ENCODE measurements at places on chromosomes 3 and 15.

GRCh38 chr15:71597637-71598036 lies 212.7 kb upstream of the NR2E3 start:
- no peak for DNase-seq

GRCh38 chr3:62553811-62554210 lies 180.5 kb upstream of the FEZF2 start:
- DNase-seq: no peak

- DNase-seq: no peak
Measured at GRCh38 chr3:123618768-123619484, 34.1 kb upstream of the HACD2 start.

DNA sequence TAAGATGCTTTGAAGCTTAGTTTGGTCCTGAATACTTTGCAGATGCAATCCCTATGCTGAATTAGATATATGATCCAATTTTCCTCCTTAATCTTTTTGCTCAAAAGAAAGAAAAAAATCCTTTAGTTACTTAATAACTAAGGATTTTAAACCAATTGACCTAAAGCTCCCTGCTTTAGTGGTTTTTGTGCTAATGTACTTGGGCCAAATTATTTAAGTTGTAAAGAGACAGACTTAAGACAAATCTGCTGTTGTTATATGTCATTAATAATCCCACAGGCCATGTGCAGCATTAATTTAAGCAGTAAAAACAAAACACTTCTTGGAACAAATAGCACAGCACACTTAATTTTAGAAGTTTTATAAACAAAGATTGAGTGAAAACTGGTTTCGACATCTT lies 776.1 kb upstream of the SEMA6D start:
- DNase-seq: no peak

GRCh38 chr3:128950223-128950938 lies 43.5 kb downstream of the CFAP92 start:
- DNase-seq: no peak

DNA sequence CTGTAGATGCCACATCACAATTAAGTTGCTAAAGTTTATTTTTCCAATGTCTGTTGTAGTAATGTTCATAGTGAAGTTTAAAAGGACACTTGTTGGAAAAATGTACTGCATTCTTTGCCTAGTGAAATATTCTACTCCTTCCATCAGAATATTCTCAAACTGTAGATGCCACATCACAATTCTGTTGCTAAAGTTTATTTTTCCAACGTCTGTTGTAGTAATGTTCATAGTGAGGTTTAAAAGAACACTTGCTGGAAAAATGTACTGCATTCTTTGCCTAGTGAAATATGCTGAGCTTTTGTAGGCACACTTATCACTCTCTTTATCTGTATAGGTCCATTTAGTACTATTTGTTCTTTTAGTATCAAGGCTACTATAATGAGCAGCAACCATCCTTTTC lies 836.1 kb downstream of the NAALADL2 start:
- DNase-seq: no peak

DNA sequence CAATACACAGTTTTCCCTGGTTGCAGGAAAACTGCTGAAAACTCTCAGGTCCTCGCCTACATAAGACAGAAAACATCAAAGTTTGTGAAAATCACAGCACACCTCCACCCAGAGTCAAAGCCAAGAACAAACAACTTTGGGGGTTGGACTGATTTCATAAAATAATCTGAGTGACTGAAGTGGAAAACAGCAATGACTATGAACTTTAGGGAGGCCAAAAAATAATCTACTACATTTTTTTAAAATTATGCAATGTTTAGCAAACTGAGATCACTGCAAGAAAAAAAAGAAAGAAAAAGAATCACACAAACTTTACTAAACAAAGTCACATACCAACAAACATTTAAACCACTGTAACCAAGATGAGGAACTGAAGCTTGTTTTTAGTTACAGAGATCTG lies 15.9 kb upstream of the FOXP1 start:
- DNase-seq: no peak

DNA sequence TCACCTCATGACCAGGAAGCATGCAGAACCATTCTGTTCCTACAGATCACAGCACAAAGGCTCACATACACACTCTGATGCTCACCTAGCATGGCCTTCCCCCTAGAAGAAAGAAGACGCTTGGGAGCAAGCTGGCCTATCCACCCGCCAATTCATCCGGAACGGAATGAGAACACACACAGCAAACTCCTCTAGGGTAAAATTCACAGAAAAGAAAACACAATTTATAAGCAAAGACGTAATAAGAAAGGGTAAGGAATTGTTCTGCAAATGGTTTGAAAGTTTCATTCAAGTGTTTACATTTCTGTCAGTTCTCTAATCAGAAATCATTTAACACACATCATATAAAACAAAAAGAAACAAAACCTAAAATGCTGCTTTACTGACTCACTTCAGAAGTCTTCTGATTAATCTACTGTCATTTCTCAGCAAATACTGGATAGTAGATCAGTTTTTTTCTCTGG lies 218.1 kb downstream of the OSBPL10 start:
- no peak for DNase-seq

DNA sequence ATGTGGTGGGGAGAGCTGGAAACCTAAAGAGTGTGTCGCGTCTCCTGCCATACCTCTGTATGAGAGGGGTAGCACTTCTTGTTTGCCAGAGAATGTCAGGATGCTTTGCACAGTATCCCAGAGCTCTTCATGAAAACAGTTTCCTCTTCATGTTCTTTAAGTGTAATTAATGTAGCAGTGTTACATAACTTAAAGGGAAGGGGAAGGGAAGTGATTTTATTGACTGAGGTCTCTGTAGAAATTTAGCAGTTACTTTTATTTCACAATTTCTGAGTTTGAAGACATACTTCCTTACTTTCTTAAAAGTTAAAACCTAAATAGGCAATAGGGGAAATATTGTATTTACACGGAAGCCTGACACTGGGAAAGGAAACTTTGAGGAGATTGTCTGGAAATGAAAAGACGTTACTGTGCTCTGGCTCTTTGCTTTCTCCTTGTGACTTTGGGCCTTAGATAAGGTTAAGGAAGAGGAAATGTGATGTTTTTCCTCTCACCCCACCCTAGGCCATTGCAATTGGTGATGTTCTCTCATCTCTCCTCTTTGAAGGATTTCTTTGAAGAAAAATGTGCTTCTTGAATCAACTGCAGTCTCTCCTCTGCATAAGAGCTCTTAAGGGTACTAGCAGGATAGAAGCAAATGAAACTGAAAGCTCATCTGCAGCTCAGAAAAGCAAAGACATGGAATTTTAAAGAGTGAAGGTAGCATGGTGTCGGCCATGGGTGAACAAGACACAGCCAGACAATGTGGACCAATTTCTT lies 6.0 kb downstream of the NXPE3 start:
- DNase-seq: no peak

- DNase-seq: no peak
Measured at GRCh38 chr15:91342097-91342496, 242.0 kb downstream of the SV2B start.

DNA sequence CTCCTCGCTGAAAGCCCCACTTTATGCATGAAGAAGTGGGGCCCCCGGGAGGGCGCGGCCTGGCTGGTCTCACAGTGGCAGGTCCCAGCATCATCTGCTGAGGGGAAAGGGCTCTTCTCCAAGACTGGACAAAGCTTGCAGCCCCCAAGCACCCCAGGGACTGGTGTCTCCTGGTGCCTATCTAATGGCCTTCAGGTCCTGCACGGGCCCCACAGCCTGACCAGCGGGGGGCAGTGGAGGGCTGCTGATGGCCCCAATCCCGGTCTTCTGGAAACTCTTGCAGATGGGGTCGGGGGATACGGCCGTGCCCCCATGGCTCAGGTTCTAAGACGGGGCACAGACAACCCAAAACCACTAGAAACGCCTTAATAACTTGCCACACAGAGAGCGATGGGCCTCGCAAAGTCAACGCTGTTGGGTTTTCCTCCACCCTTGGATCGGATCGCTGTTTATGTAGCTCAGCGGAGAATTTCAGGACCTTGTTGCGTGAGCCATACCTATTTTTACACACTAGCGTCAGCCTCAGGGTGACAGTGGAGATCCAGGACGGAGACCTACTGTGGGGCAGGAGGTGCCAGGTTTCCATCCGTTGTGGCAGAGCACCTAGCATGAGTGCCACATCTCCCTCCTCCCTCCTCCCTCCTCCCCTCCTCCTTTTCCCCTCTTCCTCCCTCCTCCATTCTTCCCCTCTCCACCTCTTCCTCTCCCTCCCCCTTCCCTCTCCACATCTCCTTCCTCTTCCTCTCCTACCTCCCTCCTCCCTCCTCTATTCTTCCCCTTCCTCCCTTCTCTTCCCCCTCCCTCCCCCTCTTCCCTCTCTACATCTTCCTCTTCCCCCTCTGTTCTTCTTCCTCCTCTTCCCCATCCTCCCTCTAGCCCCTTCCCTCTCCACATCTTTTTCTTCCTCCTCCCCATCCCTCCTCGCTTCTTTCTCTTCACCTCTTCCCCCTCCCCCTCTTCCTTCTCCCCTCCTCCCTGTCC lies 79.3 kb upstream of the ALDH1L1 start:
- no peak for DNase-seq

GRCh38 chr3:187256051-187256616 lies 35.4 kb downstream of the MASP1 start:
- DNase-seq: no peak

DNA sequence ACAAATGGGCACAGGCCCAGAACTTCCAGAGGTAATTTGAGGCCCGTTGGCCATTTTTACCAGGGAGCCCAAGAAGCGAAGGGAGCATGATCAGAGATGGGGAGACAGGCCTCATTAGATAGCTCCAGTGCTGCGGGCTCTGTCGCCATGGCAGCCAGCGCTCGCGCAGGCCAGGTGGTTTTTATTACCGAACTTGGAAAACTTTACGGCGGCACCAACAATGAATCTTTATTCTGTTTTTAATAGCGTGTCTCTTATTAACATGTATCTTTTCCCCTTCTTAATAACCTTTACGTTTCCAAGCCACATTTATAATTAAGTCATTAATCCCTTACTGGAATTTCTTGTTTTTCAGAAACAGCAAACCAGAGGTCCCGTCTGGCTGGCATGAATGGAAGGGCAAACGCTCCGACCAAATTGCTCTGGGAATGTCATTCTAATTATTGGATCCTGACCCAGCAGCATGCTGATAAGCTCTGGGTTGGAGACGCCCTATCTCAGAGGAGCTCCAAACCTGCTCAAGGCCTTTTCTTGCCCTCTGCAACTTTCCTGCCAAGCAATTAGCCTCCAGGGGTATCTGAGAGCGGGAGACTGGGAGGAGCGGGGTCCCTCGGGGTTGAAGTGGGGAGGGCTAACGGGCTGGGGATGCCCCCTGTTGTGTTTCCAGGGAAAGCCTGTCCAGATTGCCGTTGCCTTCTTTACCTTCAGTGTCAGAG lies 256.4 kb downstream of the TLE3 start:
- no peak for DNase-seq

DNA sequence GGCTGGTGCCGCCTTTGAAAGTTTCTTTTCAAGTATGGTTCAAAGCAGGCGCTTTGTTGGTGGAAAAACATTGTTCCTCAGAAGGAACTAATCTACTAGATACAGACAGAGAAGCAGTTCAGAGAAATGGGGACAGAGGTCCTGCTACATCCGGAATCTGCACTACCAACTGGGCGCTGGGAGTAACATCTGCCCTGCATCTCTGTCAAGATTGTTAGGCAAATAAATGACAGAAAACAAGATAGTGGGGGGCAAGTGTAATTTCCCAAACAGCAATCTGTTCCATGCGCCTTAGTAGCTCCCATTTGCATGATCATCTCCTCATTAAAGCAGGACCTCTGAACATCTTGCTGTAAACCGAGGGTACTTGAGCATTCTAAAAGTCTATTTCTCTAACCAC lies 17.4 kb downstream of the TLE3 start:
- DNase-seq: no peak

- DNase-seq: no peak
Measured at GRCh38 chr3:170522201-170522600, 63.7 kb downstream of the SLC7A14 start.

GRCh38 chr15:38168467-38169070 lies 84.1 kb upstream of the SPRED1 start:
- no peak for DNase-seq

GRCh38 chr3:134647902-134648760 lies 2.7 kb downstream of the KY start:
- no peak for DNase-seq

DNA sequence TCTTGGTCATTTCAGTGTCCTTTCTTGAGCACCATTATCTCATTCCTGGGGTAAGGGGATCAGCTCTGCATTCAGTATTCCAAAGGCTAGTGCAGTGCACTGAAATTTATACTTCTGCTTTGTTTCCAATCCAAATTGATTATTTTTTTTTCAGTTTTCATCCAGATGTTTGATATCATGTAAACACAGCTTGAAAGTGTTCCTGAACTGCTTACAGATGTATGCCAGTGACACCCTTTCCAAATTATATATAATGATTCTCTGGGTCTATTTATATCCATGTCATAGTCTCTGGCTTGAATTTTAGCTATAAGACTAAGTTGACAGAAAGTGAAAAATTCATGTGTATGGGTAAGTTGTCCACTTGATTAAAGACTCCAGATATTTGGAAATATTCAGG lies 11.8 kb upstream of the TNFAIP8L3 start:
- DNase-seq: no peak

GRCh38 chr3:99865321-99865720 lies 47.7 kb downstream of the CMSS1 start:
- no peak for DNase-seq

DNA sequence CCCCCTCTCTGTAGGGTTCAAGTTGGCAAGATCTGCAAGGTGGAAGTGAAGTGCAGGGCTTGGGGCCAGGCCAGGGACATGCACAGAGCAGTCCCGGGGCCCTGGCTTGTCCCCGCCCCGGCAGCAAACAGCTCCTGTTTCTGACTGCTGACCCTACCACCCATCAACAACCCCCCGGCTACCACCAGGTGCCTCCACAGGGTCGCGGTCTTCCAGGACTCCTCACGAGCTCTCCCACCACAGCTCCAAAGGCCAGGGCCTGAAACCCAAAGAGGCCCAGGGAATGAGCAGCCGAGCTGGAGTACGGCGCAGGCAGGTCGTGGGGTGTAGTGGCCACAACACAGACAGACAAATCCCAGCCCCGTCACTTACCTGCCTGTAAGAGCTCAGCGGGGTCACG lies 121.3 kb upstream of the SMAD3 start:
- no peak for DNase-seq

- no peak for DNase-seq
Measured at GRCh38 chr15:68272721-68273271, 4.7 kb upstream of the FEM1B start.

DNA sequence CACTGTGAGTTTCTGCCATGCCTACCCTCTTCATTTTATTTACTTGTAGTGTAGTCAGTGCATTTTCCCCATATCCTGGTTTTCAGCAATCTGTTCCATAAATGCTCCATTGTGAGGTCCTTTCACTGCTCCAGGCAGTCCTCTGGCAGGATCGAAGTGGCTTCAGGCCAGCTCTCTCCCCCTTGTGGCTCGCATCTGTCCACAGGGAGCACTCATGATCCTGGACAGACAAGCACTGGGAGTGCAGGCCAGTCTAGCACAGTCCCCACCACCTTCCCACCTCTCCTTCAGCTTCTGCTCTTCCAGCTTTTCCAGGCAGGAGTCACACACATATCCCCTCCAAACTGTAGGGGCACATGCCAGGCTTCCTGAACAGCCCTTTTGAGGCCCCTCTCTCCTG lies 173.6 kb downstream of the PPM1L start:
- no peak for DNase-seq

- DNase-seq: no peak
Measured at GRCh38 chr15:67731112-67731721, 94.1 kb upstream of the SKOR1 start.

Data from stimulated activated CD8-positive, alpha-beta memory T cell treated with anti-CD3 and anti-CD28 coated beads, Interleukin-4, amount 100 ng/mL, for 1 hour (primary cell).